Stimulated activated CD4-positive, alpha-beta T cell treated with anti-CD3 and anti-CD28 coated beads, Interleukin-15, amount 100 ng/mL, for 48 hours (primary cell): ENCODE measurements at places on chromosomes 11 and 22.

DNA sequence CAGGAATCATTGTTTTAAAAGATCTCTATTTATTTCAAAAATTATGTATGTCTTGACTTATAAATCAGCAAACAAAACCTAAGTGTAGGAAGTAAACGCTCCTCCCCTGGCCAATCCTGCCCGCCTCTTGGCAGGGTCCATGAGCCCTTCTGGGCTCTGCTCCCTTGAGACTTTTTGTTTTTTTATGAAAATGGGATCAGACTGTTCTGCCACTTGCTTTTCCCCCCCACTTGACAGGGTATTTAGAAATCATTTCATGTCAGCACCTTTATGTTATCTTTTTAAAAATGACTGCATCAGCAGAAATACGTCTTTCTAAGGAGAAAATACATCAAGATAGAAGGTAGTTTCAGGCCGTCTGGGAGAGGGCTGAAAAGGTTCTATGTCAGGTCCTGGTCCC is 35.6 kb downstream of the FBLN1 start:
- no peak for DNase-seq

GRCh38 chr11:73187854-73188253 is 30.2 kb upstream of the P2RY2 start:
- DNase-seq, result no peak

- DNase-seq, result no peak
Observed at GRCh38 chr11:94630221-94630620, 63.1 kb downstream of the PIWIL4 start.

- no peak for DNase-seq
Observed at GRCh38 chr11:77471558-77472193, 2.2 kb downstream of the PAK1 start.
